ENCODE measurements at places on chromosomes 16 and 17.
A peak's percentile ranks its signal among the peaks of the same experiment; 100 is the strongest.

GRCh38 chr16:55948230-55948629 lies 73.1 kb upstream of the CES5A start:
- H3K4me1 ChIP-seq, result no peaks in the 10 kb centered on the region
- no peak overlapping the region for H3K4me3 ChIP-seq
- H3K27ac ChIP-seq, result no peak overlapping the region
- no peaks in the 10 kb centered on the region for H3K36me3 ChIP-seq
- DNase-seq, result no peak
- H3K27me3 ChIP-seq, result peaks cover 23% of the 10 kb centered on the region

DNA sequence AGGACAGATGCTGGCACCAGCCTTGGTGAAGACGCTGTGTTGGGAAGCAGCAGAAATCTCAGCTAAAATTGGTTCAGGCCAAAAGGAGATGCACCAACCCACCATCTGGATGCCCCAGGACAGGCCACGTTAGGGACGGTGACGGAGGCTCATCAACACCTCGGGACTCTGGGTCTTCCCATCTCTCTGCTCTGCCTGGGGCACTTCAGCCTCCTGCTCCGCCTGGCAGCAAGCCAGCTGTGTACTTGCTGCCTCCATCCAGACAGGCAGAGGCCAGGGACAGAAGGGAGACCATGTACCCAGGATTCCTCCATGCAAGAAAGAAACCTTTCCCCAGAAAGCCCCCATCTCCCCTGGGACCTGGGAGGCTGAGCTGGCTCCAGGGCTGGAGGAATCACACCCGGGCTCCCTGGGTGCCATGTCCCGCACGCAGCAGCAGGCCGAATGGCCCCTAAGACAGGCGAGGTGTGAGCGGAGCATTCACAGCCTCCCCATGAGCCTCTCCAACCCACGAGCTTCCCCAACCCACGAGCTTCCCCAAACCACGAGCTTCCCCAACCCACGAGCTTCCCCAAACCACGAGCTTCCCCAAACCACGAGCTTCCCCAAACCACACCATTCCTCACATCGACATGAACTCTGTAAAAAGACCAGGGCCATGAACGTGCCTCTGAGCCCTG lies 274.5 kb downstream of the C16orf95 start:
- H3K36me3 ChIP-seq, result no peaks in the 10 kb centered on the region
- no peak overlapping the region for H3K4me3 ChIP-seq
- no peaks in the 10 kb centered on the region for H3K27me3 ChIP-seq
- no peak overlapping the region for H3K27ac ChIP-seq
- DNase-seq, result no peak
- H3K4me1 ChIP-seq, result no peaks in the 10 kb centered on the region

DNA sequence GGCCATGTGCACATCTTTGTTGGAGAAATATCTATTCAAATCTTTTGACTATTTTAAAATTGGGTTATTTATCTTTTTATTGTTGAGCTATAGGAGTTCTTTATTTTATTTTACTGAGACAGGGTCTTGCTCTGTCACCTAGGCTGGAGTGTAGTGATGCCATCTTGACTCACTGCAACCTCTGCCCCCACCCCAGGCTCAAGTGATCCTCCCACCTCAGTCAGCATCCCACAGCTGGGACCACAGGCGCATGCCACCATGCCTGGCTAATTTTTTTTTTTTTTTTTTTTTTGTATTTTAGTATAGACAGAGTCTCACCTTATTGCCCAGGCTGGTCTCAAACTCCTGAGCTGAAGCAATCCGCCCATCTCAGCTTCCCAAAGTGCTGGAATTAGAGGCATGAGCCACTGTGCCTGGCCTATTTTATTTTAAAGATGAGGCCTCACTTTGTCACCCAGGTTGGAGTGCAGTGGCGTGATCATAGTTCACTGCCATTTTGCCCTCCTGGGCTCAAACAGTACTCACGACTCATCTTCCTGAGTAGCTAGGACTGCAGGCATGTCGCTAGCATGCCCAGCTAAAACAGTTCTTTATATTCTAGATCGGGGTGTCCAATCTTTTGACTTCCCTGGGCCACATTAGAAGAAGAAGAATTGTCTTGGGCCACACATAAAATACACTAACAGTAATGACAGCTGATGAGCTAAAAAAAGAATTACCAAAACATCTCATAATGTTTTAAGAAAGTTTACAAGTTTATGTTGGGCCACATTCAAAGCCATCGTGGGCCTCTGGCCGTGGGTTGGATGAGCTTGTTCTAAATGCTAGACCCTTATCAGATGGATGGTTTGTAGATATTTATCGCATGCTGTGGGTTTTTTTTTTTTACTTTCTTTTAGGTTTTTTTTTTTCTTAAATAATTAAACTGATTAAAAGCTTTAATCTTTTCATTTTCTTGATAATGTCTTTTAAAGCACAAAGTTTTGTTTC lies 13.7 kb downstream of the TENT4B start:
- DNase-seq, result peak; percentile 57
- H3K27ac ChIP-seq, result peak overlapping the region; percentile 12
- H3K36me3 ChIP-seq, result peaks cover 8% of the 10 kb centered on the region
- peak overlapping the region; percentile 33 for H3K4me3 ChIP-seq
- no peaks in the 10 kb centered on the region for H3K27me3 ChIP-seq
- peaks cover 35% of the 10 kb centered on the region for H3K4me1 ChIP-seq

GRCh38 chr16:24975428-24975889 lies 39.7 kb downstream of the ARHGAP17 start:
- peak overlapping the region; percentile 58 for H3K27ac ChIP-seq
- peaks cover 33% of the 10 kb centered on the region for H3K4me1 ChIP-seq
- no peaks in the 10 kb centered on the region for H3K27me3 ChIP-seq
- DNase-seq, result no peak

GRCh38 chr17:8103549-8103948 lies 14.8 kb downstream of the ALOXE3 start:
- H3K36me3 ChIP-seq, result no peaks in the 10 kb centered on the region
- H3K4me1 ChIP-seq, result peaks cover 2% of the 10 kb centered on the region
- H3K4me3 ChIP-seq, result no peak overlapping the region
- no peak overlapping the region for H3K27ac ChIP-seq

GRCh38 chr16:82311528-82311927 lies 141.5 kb upstream of the MPHOSPH6 start:
- no peak overlapping the region for H3K4me3 ChIP-seq
- no peak for DNase-seq
- no peaks in the 10 kb centered on the region for H3K4me1 ChIP-seq
- no peaks in the 10 kb centered on the region for H3K36me3 ChIP-seq
- no peak overlapping the region for H3K27ac ChIP-seq

GRCh38 chr16:13231365-13231764 lies 330.0 kb downstream of the SHISA9 start:
- H3K4me1 ChIP-seq, result no peaks in the 10 kb centered on the region
- H3K27ac ChIP-seq, result no peak overlapping the region

- peak overlapping the region; percentile 97 for H3K4me3 ChIP-seq
- peak; percentile 83 for DNase-seq
- no peaks in the 10 kb centered on the region for H3K27me3 ChIP-seq
Measured at GRCh38 chr17:74749279-74750038, 1.0 kb downstream of the NHERF1 start.

DNA sequence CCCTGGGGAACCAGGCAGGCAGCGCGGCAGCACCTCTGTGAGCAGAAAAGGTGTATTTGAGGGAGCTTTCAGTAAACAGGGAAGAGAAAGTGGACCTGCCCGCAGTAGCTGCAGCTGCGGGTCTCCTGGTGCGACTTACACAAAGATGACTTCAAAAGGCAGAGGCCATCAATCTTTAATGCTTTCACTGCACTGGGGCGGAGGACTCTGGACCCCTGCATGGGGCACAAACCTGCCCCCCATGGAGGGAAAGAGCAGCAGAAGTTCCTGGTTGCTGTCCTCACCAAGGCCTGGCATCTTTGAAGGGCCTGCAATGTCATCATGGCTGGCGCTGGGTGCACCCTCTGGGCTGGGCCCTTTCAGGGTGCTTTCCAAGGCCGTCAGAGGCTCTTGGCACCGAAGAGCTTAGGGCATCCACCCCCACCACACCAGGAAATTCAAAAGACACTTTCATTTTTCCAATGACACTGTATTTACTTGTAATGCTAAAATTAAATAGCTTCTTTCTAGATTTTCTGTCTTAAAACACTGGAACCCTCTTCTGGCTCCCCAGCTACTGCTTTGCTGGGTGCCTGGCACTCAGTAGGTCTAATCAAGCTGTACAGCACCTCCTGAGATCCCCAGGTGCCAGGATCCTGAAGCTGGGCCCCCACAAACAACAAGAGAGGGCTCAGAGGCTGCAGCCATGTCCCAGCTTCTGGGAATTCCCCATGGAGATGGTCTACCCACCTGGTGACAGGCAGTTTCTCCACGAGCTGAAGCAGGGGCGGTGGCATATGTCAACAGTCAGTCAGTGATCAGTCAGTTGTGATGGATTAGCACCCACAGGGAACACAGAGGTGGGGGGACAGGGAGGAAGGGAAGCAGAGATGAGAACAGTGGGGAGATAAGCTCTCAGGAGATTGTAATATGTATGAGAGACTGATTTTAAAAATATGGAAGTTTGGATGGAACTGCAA lies 2.1 kb upstream of the CACNG1 start:
- no peak overlapping the region for H3K27ac ChIP-seq
- peaks cover 9% of the 10 kb centered on the region for H3K27me3 ChIP-seq
- DNase-seq, result no peak
- no peak overlapping the region for H3K4me3 ChIP-seq
- H3K4me1 ChIP-seq, result no peaks in the 10 kb centered on the region

DNA sequence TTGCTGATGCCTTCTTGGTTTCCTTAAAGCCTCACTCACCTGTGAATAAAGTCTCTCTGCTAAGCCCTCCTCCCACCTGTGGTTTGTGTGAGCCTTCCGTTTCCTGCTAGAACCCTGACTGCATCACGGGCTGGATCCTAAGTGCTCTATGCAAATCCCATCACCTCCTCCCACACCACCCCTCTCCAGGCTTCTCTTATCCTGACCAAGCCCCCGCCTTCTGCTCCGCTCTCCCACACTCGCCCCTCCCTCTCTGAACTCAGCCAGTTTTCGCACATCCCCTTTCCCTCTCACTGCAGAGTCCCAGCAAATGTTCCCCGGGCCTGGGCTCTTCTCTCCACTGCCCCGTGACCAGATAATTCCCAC lies 51.8 kb downstream of the PIMREG start:
- no peak overlapping the region for H3K27ac ChIP-seq
- peaks cover 15% of the 10 kb centered on the region for H3K4me1 ChIP-seq
- H3K27me3 ChIP-seq, result peaks cover 5% of the 10 kb centered on the region
- H3K36me3 ChIP-seq, result no peaks in the 10 kb centered on the region
- DNase-seq, result peak; percentile 62

DNA sequence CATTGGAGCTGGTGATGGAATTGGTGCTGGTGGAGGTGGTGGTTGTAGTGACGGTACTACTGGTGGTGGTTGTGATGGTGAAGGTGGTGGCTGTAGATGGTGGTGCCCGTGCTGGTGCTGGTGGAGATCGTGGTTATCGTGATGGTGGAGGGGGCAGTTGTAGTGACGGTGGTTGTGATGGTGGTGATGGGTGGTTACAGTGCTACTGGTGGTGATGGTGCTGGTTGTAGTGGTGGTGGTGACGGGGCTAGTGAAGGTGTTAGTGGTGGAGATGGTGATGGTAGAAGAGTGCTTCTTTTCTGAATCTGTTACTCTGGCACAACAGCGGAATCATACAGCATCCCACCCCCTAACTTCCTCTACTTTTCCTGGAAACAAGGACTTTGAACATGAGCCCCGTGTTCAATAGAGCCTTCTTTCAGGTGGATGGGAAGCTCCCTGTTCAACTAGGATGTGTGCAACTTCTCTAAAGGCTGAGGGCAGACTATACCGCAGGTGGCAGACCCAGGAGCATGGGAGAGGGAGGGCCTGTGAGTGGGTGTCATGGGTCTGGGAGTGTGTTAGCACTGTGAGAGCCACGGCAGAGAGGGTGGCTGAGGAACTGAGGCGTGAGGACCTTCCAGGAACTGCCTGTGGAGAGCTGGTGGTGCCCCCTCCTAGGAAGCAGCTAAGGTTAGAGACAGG lies 8.2 kb downstream of the TBX21 start:
- H3K27me3 ChIP-seq, result no peaks in the 10 kb centered on the region
- H3K36me3 ChIP-seq, result peaks cover 56% of the 10 kb centered on the region
- H3K4me1 ChIP-seq, result peaks cover 44% of the 10 kb centered on the region

GRCh38 chr16:27973678-27974077 lies 89.8 kb downstream of the GSG1L start:
- no peaks in the 10 kb centered on the region for H3K36me3 ChIP-seq
- no peak overlapping the region for H3K27ac ChIP-seq
- no peak overlapping the region for H3K4me3 ChIP-seq
- H3K27me3 ChIP-seq, result peaks cover 12% of the 10 kb centered on the region
- no peaks in the 10 kb centered on the region for H3K4me1 ChIP-seq

- DNase-seq, result no peak
- H3K36me3 ChIP-seq, result no peaks in the 10 kb centered on the region
- H3K27ac ChIP-seq, result no peak overlapping the region
- H3K4me3 ChIP-seq, result no peak overlapping the region
Measured at GRCh38 chr17:37831492-37831891, 86.6 kb upstream of the HNF1B start.

DNA sequence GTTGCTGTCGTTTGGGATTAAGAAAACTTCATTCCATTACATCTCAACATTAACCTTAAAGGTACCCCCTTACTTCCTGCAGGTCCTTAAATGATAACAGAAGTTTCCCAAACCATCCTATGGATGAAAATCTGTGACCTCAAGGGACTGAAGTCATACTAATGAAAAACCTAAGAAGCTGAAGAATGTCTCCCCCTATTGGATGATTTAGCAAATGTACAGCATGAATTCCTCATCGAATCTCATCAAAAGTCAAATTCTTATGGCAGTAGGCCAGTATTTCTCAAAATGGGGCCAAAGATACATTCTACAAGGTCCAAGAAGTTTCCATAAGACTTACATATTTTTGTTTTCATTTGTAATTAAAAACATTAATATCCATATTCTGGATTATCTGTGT lies 13.5 kb downstream of the SCO1 start:
- no peak overlapping the region for H3K4me3 ChIP-seq
- H3K27me3 ChIP-seq, result no peaks in the 10 kb centered on the region
- no peak for DNase-seq
- H3K36me3 ChIP-seq, result peaks cover 59% of the 10 kb centered on the region

DNA sequence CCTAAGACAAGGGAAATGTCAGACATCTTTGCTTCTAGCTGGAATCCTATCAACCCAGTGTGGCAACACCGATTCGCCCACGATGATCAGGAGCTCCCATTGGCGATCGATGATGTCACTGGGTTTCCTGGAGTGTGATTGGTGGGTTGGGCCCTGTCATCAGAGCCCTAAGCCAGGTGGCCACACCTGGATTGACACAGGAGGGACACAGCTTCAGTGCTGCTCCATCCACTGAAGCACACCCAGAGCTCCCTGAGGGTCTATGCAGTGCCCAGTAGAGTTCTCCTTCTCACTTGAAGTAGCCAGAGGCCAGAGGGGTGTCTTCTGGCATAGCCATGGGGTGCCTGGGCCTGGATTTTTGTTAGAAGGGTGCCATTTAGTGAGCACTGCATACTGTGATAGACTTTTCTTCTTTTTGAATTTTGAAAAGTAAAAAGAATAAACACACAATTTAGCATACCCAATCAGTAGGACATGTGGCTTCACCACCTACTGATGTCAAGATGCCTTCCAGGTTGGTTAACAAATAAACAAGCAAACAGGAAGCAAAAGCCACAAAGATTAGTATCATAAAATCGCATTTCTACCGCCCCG lies 77.6 kb downstream of the CMIP start:
- no peak overlapping the region for H3K27ac ChIP-seq
- peaks cover 54% of the 10 kb centered on the region for H3K4me1 ChIP-seq
- DNase-seq, result peak; percentile 73
- peak overlapping the region; percentile 26 for H3K4me3 ChIP-seq
- H3K27me3 ChIP-seq, result no peaks in the 10 kb centered on the region
